ENCODE measurements at places on chromosomes 11 and 22. TPM values are rescaled to one million over a fixed set of nuclear protein-coding genes. Genes with fewer than 3 reads are reported as not detected.

SYNGR1 gene
- total RNA-seq, result 0.44 TPM

BEST1 gene
- total RNA-seq, result 0.14 TPM

DNA sequence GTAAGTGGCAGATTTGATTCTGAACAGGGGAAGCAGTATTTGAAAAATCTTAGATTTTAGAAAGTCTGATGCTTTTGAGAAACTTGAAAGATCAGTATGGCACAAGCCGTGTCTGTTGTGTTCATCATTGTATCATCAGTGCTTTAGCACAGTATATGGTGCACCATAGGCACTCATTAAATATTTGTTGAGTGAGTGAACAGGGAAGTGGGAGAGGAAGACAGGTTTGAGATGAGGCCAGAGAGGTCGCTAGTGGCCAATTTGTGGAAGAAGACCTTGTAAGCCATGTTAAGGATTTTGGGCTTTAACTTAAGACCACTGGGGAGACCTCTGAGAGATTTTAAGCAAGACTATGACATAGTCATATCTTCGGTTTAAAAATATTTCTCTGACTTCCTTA is 12.9 kb downstream of the CHEK1 start:
- DNase-seq, result no peak

GRCh38 chr11:118289401-118289800 is 15.1 kb upstream of the CD3E start:
- DNase-seq, result no peak

Measured in CD4-positive, alpha-beta T cell (primary cell).